Activated CD8-positive, alpha-beta T cell treated with anti-CD3 and anti-CD28 coated beads for 36 hours (primary cell): ENCODE measurements at places on chromosomes 2 and 18. TPM values are rescaled to one million over a fixed set of nuclear protein-coding genes. Genes with fewer than 3 reads are reported as not detected.
A peak's percentile ranks its signal among the peaks of the same experiment; 100 is the strongest.

Gene GPR55
- total RNA-seq = 5.3 TPM

DNA sequence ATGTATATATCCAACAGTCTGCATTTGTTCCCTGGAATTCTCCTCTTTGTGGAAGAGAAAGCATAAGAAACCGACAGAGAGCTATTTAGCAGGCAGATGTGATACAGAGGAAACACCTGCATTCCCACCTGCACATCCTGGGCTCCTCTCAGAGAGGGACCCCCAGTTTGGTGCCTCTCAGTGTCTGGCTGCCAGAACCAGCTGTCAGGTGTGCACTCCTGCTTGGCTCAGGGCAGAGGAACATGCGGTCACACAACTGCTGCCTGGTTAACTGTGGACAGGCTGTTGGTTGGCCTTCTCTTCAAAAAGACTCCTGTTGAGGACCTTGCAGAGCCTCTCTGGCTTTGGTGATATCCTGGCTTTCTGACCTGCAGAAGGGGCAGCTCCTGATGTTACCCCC is 54.6 kb downstream of the ITGB6 start:
- no peak overlapping the region for H3K4me3 ChIP-seq
- H3K36me3 ChIP-seq = no peaks in the 10 kb centered on the region
- peaks cover 6% of the 10 kb centered on the region for H3K27me3 ChIP-seq
- H3K4me1 ChIP-seq = no peaks in the 10 kb centered on the region

- H3K27me3 ChIP-seq = peaks cover 7% of the 10 kb centered on the region
- H3K27ac ChIP-seq = no peak overlapping the region
- no peak overlapping the region for H3K4me3 ChIP-seq
- DNase-seq = no peak
- no peaks in the 10 kb centered on the region for H3K4me1 ChIP-seq
- H3K36me3 ChIP-seq = no peaks in the 10 kb centered on the region
Observed at GRCh38 chr2:179768765-179769164, 92.6 kb downstream of the ZNF385B start.

- no peak for DNase-seq
- H3K4me1 ChIP-seq = no peaks in the 10 kb centered on the region
- no peak overlapping the region for H3K4me3 ChIP-seq
- peaks cover 13% of the 10 kb centered on the region for H3K27me3 ChIP-seq
- H3K36me3 ChIP-seq = no peaks in the 10 kb centered on the region
Observed at GRCh38 chr2:128662051-128662471, 343.4 kb upstream of the HS6ST1 start.

DNA sequence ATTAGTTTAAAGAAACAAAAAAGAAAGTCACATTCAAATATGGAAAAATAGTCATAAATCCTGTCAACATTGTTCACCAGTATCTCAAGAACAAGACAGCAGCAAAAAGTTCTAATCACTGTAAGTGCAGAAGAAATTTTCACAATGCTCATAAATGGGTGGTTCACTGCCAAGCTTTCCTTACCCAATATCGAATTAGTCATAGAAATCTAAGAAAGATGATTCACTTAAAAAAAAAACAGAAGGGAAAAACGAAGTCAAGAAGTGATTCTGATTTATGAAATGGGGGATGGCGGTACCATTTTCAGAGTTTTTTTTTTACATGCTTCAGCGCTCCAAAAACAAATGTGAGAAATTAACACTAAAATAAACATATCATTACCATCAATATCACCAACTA is 156.7 kb downstream of the EXOC6B start:
- H3K27ac ChIP-seq = no peak overlapping the region
- H3K4me3 ChIP-seq = no peak overlapping the region
- no peak for DNase-seq
- peaks cover 24% of the 10 kb centered on the region for H3K36me3 ChIP-seq

DNA sequence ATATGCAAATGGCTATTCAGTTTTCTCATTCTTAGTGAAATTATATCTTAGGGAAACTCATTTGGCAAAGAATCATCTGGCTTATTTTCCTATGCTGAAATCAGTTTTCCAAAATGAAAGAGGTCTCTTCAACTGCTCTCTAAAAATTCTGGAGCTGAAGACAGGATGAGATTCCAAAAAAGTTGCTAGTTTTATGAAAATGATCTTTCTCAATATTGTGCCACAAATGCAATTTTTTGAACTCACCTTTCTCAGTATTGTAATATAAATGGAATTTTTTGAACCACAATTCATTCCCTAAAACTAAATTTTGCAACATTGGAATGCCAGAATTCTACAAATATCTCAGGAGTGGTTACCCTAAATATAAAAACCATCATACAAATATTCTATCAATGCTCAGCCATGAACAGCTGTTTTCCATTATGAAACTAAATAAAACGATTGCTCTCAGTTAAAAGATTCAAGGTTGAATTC is 147.7 kb upstream of the PKDCC start:
- no peak overlapping the region for H3K4me3 ChIP-seq
- DNase-seq = no peak
- peaks cover 4% of the 10 kb centered on the region for H3K27me3 ChIP-seq
- H3K4me1 ChIP-seq = peaks cover 16% of the 10 kb centered on the region

DNA sequence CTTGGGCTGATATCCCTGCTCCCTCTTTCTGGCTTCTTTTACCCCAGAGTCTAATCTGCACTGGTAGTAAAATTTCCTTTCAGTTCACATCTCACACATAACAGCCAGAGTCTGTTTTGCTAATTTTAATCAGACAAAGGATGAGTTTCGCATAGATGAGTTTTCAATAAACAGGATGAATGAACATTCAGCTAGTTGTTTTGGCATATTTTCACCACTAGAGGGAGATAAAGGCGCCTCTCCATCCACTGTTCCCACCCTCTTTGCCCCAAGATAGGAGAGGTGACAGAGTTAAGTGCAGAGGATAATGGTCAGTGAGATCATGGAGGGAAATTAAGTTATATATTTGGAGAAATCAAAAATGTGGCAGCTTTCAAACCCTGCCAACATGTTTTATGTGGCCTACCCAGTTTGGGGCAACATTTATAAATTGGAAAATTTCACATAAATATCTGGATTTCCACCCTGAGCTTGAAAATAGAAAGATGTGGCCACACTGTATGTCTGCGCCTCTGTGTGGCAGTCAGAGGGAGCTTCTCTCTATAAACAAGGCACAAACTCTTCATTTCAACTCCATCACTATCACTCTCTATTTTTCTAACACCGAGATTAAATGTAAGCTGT is 48.5 kb upstream of the DTNA start:
- H3K27me3 ChIP-seq = peaks cover 18% of the 10 kb centered on the region
- no peak for DNase-seq
- H3K4me1 ChIP-seq = no peaks in the 10 kb centered on the region
- H3K36me3 ChIP-seq = no peaks in the 10 kb centered on the region
- H3K4me3 ChIP-seq = no peak overlapping the region

Gene SOX11
- not detected for total RNA-seq

- H3K36me3 ChIP-seq = no peaks in the 10 kb centered on the region
- no peak overlapping the region for H3K27ac ChIP-seq
- H3K27me3 ChIP-seq = no peaks in the 10 kb centered on the region
- no peak overlapping the region for H3K4me3 ChIP-seq
- H3K4me1 ChIP-seq = no peaks in the 10 kb centered on the region
Observed at GRCh38 chr18:55239740-55240139, 280.5 kb upstream of the CCDC68 start.

Gene RBFA
- 45.5 TPM for total RNA-seq

DNA sequence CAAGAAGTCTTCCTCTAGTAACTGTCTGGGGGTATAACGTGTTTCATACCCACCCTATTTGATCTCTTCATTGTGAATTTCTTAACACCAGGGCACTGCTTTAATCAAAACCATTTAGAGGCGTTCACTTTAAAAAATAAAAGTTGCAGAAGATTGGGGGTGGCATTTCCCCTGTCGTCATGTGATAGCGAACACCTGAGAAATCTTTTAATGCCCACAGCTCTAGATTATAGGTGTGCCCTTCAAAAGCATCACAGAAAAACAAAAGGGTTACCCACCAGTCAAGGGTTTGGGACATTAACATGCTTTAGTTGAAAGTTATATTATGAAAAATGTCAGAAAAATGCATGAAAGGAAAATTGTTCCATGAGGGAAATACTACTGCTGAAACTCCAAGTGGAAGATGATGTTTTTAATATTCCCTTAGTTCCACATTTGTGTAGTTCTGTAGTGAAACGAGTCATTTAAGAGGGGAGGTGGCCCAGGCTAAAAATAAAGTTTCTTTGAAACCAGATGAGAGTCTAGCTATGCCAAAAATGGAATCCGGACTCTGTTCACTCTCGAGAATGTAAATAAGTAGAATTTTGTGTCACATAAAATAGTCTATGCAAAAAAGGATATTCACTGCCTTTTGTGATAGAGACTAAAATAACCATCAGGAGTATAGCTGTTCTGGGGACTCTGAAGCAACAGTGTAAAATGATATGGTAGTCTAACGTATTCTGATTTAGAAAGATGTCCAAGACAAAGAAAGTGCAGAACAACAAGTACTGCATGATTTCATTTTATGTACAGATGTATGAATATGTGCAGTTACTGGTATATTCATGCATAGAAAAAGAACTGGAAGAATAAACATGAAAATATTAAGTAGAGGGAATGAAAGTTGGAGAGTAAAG is 95.3 kb downstream of the TMEM247 start:
- DNase-seq = no peak
- no peak overlapping the region for H3K4me3 ChIP-seq
- H3K27ac ChIP-seq = no peak overlapping the region
- H3K27me3 ChIP-seq = no peaks in the 10 kb centered on the region
- peaks cover 7% of the 10 kb centered on the region for H3K36me3 ChIP-seq

GRCh38 chr2:82797469-82797868 is 1661.6 kb downstream of the SUCLG1 start:
- no peak overlapping the region for H3K4me3 ChIP-seq
- no peaks in the 10 kb centered on the region for H3K27me3 ChIP-seq
- no peaks in the 10 kb centered on the region for H3K4me1 ChIP-seq
- no peak overlapping the region for H3K27ac ChIP-seq
- no peaks in the 10 kb centered on the region for H3K36me3 ChIP-seq

DNA sequence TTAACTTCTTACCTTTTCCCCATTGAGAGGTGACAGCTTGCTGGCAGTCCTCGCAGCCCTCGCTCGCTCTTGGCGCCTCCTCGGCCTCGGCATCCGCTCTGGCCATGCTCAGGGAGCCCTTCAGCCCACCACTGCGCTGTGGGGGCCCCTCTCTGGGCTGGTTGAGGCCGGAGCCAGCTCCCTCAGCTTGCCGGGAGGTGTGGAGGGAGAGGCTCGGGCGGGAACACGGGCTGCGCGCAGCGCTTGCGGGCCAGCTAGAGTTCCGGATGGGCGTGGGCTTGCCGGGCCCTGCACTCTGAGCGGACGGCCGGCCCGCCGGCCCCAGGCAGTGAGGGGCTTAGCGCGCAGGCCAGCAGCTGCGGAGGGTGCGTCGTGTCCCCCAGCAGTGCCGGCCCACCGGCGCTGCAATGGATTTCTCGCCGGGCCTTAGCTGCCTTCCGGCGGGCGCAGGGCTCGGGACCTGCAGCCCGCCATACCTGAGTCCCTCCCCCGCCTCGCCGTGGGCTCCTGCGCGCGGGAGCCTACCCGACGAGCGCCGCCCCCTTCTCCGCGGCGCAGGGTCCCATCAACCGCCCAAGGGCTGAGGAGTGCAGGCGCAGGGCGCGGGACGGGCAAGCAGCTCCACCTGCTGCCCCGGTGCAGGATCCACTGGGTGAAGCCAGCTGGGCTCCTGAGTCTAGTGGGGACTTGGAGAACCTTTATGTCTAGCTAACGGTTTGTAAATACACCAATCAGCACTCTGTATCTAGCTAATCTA is 335.0 kb downstream of the CBLN2 start:
- H3K4me1 ChIP-seq = no peaks in the 10 kb centered on the region
- DNase-seq = no peak

DNA sequence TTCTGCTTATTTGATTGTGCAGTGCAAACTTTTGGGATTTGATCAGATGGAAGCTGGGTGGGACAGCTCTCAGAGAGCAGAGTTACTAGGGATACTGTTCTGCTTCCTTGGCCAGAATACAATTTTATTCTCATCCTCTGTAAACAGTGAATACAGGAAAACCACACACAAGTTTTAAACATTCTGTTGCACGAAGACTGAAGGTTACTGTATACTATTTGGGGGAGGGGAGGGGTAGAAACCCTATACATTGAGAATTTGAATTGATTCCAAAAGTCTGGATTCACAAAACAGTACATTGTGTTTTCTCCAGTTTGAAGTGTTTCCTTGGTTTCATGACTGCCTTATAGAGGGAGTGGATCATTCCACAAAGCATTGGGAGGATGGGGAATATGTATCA is 149.9 kb downstream of the SETBP1 start:
- peaks cover 5% of the 10 kb centered on the region for H3K4me1 ChIP-seq
- no peak overlapping the region for H3K27ac ChIP-seq
- no peaks in the 10 kb centered on the region for H3K27me3 ChIP-seq
- DNase-seq = no peak
- no peaks in the 10 kb centered on the region for H3K36me3 ChIP-seq

DNA sequence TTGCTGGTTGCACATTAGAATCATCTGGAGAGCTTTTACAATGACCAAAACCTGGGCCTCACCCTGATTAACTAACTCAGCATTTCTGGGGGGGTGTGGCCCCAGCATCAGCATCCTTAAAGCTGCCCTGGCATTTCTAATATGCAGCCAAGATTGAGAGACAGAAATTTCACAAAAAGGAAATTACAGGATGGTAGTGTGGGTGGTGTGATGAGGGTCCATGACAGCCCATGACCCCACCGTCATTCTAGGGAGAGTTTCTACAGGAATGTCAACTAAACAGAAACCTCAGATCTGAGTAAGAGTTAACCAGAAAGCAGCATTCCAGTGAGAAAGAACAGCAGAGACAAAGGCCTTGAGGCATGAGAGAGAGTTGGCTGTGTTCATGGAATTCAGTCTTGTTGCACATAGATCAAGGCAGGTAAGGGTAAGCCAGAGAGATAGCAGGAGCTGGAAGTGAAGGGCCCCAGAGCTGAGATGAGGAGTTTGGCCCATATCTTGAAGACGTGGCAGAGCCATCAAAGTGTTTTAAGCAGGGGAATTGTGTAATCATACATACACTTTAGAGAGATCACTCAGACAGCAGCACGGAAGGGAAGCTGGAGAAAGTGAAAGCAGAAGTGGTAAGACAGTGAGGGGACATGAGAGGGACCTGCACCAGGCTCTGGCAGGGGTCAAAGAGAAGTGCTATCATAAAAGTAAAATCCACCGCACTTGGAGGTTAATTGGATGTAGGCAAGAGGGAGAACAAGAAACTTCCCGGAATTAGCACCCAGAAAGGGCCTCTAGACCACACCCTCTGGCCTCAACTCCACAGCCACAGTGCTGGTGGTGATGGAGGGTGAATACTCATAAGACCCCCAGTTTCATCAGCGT is 7.8 kb upstream of the TRABD2A start:
- peak overlapping the region; percentile 92 for H3K27ac ChIP-seq
- peaks cover 60% of the 10 kb centered on the region for H3K4me1 ChIP-seq
- H3K36me3 ChIP-seq = no peaks in the 10 kb centered on the region
- peak; percentile 79 for DNase-seq
- peak overlapping the region; percentile 68 for H3K4me3 ChIP-seq

Gene SERPINB13
- not detected for total RNA-seq
